ENCODE measurements at places on chromosomes 3 and 15.

DNA sequence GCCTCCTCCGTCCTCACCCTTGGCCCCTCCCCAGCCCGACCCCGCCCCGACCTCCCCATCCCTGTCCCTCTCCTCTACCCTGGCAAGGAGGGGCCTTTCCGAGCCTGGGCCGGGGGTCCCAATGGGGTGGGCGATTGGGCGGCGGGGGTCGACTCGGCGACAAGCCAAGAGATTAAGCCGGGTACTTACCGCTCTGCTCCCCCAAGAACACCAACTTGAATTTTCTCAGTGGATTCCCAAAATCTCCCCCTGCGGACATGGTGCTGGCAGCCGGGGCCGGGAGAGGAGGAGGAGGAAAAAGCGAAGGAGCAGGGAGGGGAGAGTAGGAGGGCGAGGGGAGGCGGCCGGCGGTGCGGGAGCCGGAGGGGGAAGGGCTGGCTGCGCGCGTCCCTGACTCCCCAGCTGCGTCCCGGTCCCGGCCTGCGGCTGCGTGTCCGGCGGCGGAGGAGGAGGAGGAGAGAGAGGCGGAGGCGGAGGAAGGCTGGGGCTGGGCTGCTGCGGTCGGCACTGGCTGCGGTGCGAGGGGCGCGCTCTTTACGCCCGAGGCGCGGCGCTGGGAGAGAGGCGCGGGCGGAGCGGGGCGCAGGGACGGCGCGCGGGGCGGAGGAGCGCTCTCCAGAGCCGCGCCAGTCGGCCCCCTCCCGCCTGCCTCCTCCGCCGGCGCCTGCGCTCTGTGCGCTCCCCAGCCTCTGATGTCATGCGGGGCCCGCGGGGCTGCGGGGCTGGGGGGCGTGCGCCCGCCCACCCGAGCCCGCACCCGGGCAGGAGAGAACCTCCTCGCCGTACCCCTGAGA is at the start of gene RAB6B:
RAB6B (minus strand) TSS at position 675 of the 794 bp plus-strand sequence; CDS start at position 259, 416 bp downstream.
- DNase-seq: no peak

DNA sequence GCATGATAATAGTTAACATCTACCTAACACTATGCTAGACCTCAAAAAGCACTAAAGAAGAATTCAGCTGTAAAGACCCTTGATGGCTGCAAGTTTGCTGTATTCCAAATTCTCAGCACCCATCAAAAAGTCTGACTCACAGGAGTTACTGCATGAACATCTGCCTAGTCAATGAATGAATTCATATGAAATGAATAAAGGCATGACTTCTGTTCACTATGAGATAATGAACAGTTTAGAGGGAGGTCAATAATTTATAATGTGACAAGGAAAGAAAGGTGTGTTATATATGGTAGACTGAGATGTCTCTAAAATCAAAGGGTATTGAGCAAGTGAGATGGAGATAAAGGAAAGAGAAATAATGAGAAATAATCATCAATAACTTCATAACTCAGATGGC is 508.2 kb upstream of the TGFBR2 start:
- no peak for DNase-seq

DNA sequence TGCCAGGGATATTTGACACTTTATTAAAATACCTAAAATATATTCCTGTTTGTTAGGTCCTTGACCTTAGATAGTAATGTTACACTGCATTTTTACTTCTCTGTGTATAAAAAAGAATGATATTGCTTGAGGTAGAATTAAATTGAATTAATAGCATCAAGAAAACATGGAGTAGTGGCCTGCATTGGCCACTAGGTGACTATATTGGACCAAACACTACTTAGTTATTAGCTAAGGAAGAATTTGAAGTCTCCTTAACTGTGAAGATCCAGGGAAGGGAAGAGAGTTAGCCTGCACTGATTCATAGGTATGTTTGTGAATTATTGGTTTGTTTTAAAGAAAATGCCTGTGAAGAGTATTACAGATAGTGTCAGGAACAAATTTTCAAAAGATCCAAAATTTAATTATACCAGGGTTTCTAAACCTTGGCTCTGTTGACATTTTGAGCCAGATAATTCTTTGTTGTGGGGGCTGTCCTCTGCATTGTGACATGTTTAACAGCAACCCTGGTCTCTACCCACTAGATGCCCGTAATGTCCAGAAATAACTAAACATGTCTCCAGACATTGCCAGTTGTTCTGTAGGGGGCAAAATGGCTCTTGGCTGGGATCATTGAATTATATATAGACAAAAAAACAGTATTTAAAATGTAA is 103.6 kb upstream of the THSD4 start:
- peak; percentile 22 for DNase-seq

DNA sequence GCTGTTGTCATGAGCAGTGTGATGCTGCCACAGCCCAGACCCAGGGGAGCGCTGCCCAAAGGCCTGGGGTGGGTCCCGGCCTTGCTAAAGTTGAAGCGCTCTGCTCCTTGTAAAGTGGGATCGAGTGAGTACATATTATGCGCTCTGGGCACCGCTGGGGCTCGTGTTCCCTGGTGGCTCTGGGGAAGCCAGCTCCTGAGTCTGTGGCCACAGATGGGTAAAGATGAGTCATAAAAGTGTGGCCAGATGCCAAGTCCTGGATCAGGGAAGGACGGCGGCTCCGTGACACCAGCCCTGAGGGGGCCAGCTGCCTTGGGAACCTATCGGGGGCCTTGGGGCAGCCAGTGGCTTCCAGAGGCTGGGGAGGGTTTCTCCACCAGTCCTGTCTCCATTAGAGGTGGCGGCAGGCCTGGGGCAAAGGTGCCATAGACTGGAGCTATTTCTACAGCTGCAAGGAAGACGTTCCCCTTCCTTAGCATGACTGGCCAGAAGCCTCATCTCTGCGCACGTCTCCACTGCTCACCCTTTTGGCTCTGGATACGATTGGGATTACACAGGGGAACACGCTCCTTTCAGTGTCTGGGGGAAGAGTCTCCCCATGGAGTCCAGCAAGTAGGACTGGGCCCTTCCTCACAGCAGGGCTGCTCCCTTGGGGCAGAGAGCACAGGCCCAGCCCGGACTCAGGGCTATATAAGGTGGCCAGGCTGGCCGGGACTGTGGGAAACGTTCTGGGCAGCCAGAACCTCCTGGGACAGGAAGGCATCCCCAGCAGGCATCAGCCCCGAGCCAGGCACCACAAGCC is 1.2 kb upstream of the ITIH4 start:
- peak; percentile 40 for DNase-seq

- DNase-seq: no peak
Observed at GRCh38 chr3:41681479-41681878, 280.4 kb downstream of the ULK4 start.

GRCh38 chr3:29591579-29591978 is 310.7 kb downstream of the RBMS3 start:
- no peak for DNase-seq

DNA sequence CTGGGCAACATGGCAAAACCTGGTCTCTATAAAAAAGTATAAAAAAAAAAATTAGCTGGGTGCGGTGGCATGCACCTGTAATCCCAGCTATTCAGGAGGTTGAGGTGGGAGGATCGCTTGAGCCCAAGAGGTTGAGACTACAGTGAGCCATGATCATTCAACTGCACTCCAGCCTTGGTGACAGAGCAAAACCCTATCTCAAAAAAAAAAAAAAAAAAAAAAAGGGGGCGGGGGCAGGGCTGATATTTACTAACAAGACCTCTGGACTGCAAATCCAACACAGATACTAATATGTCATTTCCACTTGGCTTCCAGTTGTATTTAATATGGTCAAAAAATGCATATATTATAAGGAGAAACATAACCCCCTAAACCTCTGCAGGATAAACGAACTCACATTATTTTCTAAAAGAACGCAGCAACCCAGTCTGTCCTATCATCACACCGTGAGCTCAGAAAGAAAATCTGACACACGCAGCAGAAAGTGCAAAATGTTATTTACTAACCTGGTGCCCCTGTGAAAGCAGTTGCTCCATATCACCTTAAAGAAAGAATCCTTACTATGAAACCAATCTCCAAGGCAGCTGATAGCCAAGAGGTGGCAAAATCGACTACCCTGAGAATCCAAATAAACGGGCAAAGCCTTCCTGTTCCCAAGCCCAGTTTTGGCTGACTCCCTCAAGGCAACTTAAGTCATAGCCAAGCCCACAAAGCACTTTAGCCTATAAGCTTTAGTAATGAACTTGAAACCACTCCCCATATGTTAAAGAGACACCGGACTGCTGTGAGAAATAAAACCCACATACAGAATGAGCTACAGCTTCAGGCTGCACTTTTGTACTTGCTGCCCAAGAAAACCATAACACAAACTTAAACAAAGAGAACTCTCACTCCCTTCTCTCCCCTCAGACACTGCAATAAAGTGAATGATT is 39.3 kb downstream of the PLD1 start:
- DNase-seq: peak; percentile 60

GRCh38 chr3:70800951-70801350 is 488.5 kb upstream of the MDFIC2 start:
- DNase-seq: no peak

GRCh38 chr3:99641982-99642381 is 3.6 kb downstream of the COL8A1 start:
- DNase-seq: no peak

DNA sequence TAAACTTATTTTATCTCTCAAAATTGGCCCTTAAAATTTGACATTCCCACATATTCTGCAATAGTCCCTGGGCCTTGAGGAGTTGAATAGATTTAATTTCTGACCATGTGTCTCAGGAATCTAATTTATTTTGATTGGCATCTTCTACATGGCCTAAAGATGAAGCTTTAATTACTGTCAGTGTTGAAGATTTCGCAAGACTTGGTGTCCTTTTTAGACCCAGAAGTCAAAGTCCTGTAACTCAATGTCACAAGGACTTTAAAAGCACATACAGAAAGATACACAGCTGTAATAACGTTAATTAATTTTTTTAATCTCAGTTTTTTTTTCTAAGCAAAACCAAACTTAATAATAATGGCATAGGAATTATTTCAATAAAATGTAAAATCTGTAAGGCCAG is 163.9 kb downstream of the SUCNR1 start:
- no peak for DNase-seq

DNA sequence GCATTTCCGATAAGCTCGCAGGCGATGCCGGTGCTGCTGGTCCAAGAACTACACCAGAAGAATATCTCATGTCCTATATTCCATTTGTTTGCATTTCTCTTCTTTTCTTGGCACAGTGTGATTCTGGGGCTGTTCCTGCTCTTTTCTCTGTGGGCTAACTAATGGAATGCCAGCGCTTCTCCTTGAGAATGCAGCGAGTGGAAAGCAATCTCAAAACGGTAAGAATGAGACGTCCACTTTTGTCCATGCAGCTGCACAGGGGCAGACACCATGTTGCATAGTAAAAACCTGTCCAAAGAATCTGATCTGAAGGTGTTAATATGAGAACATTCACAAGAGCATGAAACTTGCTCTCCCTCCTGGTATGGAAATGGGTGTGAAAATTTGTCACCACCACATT is 6.6 kb upstream of the CHRNA3 start:
- no peak for DNase-seq

- no peak for DNase-seq
Observed at GRCh38 chr15:77015646-77016320, 20.9 kb downstream of the PSTPIP1 start.

DNA sequence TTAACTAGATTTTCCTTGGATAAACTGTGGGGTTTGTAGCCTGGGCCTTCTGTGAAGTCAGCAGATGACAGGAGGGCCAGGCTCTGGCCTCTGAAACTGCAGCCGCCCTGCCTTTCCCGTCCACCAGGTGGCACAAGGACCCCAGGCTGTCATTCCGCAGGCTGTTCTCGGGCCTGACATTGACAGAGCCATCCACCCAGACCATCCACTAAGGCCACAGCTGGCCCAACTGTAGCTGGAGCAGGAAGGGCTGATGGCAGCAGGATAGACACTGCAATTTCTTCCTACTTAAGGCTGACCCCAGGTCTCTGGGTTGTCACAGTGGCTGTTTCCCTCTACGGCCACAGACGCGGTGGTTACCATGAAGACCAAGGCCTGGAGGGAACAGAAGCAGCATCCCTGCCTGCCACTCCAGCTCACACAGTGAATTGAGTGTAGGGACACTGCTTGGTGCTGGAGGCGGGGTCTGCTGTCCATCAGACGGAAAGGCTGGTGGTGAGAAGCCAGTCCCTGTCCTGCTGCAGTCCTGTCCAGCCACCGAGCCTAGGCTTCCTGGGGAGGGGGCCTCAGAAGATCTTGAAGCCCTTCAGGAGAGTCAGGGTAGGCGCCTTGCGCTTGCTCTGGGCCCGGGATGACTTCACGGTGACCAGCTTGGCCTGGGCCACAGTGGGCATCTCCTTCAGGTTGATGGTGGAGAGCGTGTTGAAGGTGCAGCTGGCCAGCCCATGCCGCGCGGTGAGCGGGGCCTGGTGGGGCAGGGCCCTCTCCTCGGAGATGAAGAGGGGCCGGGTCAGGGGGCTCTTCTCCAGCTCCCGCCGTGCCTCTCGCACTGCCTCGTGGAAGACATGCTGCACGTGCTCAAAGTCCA is 9.4 kb downstream of the SLC51B start:
- peak; percentile 1 for DNase-seq

DNA sequence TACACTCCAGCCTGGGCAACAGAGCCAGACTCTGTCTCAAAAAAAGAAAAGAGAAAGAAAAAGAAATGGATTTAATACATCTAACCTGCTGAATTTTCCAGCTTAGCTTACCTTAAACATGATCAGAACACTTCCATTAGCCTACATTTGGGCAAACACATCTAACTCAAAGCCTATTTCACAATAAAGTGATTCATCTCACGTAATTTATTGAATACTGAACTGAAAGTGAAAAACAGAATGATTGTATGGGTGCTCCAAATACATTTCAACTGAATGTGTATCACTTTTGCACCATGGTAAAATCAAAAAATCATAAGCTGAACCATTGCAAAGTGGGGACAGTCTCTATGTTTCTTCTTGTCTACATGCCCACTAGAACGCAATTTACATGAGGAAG is 9.0 kb downstream of the PIK3R4 start:
- no peak for DNase-seq

DNA sequence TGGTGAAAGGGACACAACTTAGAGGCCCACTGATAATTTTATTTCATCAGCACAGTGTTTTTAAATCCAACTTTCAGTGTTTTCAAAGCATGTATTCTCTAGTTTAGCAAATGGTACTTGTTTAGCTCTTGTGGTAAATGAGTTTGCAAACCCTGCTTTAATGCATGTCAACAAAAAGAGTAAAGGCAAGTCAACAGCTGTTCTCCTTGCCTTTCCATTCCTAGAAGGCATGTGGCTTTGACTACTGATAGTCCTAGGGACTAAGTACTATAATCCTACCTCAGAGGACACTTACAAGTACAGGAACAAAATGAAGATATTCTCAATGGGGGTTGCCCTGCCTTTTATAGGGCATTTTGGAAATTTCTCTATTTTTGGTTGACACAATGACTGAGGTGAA is 13.1 kb downstream of the NPTN start:
- DNase-seq: no peak

- no peak for DNase-seq
Observed at GRCh38 chr3:179449636-179450035, 1.6 kb downstream of the GNB4 start.

- DNase-seq: peak; percentile 24
Observed at GRCh38 chr3:42148982-42149432, 57.9 kb downstream of the TRAK1 start.

DNA sequence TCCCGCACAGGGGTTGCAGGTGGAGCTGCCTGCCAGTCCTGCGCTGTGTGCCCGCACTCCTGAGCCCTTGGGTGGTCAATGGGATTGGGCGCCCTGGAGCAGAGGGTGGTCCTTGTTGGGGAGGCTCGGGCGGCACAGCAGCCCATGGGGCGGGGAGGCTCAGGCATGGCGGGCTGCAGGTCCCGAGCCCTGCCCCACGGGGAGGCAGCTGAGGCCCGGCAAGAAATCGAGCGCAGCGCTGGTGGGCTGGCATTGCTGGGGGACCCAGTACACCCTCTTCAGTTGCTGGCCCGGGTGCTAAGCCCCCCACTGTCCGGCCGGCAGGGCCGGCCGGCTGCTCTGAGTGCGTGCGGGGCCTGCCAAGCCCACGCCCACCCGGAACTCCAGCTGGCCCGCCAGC is 27.9 kb downstream of the NCK1 start:
- no peak for DNase-seq

All from NCI-H524 treated with DMSO at 0.1 percent for 48 hours (cell line).